Stimulated activated CD8-positive, alpha-beta memory T cell treated with anti-CD3 and anti-CD28 coated beads, Interleukin-2, amount 100 ng/mL, for 1 hour (primary cell): ENCODE measurements at places on chromosomes 16 and 17.

DNA sequence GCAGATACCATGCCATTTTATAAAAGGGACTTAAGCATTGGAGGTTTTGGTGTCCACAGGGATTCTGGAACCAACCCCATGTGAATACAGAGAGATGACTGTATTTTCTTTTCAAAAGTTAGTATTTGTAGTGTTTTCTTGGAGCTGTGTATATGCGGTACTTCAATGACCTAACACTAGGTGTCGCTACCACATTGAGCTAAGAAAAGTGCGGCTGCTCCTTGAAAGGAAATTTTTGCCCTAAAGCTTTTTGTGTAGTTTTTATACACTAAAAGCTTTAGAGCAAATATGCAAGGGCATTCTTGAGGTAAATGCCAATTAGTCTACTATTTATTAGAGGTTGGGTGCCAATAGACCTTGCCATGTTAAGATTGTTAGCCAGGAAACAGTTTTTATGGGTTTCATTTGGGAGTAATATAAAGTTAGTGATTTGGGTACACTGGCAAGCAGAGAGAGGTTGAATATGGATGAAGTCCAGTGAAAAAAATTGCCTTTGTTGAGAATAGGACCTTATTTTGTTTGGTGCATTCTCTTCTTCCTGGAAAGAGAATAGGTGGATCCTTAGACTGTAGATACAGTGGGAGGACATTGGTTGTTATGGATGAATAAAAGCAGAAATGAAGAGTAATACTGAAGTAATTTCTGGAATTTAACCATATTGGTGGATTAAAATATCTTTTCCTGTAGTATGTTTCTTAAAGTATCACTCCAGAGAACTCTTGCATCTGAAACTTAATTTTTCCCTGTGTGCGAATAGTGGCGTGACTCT lies 43.3 kb downstream of the BCAS3 start:
- no peak for DNase-seq

DNA sequence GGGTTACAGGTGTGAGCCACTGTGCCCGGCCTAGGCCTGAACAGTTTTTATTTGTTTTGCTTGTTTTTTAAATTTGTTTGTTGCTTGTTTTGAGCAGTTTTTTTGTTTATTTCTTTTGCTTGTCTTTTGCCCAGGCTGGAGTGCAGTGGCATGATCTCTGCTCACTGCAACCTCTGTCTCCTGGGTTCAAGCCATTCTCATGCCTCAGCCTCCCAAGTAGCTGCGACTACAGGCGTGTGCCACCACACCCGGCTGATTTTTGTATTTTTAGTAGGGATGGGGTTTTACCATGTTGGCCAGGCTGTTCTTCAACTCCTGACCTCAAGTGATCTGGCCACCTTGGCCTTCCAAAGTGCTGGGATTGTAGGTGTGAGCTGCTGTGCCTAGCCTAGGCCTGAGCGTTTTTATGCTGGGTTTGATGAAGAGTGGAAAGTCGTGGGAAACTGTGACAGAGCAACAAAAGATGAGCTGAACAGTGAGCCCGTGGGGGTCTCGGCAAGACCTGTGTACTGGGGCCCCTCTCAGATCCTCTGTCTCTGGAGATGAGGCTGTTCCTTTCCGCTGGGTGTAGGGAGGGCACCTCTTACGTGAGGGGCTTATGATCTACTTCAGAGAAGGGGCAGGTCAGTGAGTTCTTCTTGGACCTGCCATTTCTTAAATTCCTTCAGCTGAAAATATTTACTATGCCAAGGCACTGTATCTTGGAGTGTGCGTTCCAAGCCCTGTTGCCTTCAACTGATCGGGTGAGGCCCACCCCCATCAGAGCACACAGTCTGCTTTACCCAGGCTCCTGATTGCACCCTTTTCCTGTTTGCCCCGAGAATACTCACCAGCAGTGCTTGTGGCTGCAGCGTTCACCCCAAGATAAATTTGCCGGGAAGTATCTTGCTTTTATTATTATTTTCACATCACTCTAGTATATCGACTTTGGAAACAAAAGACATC lies 322.1 kb downstream of the SEC14L1 start:
- no peak for DNase-seq

DNA sequence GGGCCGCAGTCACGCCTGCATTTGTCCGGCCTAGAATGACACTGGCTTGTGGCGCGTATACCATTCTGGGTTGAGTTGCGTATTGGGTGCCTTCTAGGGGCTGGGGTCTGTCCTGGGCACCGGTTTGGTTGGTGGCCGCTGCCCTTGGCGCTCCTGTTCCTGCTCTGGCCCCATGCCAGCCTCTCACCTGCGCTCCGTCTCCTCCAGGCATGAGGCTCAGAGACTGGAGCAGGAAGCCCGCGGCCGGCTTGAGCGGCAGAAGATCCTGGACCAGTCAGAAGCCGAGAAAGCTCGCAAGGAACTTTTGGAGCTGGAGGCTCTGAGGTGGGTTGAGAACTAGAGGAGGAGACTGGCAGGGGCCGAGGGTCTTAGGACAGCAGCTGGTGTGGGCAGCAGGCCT lies 17.4 kb downstream of the CDIPT start:
- DNase-seq = no peak

GRCh38 chr17:82366749-82367148 lies 4.8 kb upstream of the UTS2R start:
- no peak for DNase-seq

DNA sequence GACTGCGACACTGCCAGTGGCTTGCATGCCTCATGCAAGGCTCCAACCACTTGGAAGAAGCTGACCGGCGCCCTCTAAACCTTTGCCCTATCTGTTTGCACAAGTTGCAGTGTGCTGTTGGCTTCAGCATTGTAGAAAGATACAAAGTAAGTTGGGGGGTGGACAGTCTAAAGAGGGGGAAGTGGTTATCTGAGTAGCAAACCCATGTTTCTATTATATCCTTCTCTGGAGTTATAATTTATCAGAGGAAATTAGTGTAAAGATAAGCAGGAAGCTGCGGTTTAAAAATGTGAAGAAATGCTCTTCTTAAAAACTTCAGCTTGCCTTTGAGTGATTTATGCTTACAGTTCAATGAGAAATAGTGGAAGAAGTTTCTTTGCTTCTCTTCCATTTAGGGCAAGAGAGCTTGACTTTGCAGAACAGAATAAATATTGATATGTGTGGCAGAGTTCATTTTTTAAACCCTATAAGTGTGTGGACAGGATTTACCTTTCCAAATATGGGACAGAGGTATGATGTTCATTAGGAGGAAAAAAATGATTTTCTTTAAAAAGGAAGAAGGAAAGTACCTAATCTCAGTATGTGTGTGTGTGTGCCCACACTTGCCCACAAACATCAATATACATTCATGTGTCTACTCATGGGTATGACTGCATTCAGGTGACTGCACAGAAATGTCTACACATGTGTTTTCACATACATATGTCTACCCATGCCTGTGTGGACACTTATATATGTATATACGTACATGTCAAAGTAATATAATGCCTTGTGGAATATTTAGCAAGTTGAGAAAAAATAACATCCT lies 8.1 kb downstream of the AMZ2 start:
- no peak for DNase-seq

- no peak for DNase-seq
These were observed 32.6 kb downstream of the ITGAE start for GRCh38 chr17:3768341-3768740.

- no peak for DNase-seq
These were observed 80.8 kb upstream of the CRHR1 start for GRCh38 chr17:45703348-45703747.

DNA sequence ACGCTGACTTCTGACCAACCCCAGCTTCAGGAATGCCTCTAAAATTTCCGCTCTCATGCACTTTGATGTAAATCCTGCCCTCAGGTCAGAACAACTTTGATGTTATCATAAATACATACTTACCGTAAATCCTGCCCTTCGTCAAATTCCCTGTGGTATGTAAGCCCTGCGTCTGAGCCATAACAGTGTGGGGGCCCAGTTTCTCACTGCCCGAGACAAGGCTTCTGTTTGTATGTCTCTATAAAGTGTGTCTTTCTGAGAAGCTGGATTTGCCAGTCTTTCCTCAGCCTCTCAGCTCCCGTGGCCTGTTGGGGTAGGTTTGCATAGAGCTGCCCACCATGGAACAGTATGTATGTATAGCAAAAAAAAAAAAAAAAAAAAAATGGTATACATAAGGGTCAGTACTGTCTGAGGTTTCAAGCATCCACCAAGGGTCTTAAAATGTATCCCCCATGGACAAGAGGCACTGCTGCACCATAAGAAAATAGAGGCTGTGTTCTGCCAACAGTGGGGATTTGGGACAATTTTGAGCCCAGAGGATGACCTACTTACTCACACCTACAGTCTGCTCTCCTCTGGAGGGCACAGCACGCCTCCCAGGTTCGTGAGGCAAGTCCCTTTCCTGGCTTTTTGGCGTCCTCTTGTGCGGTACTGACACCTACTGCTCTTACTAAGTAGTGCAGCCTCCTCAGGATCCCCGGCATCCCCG lies 17.5 kb downstream of the PRMT7 start:
- peak; percentile 59 for DNase-seq

GRCh38 chr17:59433586-59433985 lies 102.1 kb downstream of the YPEL2 start:
- no peak for DNase-seq

DNA sequence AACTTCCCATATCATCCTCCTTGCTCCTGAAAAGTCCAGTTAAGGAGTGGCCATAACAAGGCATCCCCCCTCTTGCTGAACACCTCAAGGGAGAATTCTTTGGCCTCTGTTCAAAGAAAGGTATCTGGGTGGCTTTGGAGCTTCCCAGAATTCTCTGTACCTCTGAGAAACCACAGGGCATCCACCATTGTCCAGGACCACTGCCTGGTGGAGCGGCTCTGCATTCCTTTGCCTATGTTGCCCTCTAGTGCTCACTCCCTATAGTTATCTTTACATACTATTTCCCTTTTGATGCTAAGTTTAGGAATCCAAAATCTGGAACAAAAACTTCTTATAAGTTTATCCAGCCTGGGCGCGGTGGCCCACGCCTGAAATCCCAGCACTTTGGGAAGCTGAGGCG lies 30.3 kb downstream of the CHD9NB start:
- no peak for DNase-seq

DNA sequence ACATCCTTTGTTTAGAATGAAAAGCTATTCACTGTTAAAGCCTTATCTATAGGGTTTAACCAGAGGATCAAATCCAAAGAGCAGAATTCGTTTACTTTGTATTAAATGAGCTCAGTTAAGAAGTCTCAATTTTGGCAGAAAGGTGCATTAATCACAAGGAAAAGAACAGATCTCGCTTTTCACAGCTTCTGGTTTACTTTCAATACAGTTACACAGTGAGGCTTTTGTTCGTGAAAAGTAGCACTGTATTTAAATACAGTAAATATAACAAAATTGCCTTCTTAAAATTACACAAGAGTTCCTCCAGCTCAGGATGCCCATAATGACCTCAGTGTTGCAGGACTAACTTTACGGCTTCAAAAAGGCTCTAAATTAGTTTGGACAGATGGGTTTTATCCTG lies 669.1 kb upstream of the SALL1 start:
- no peak for DNase-seq

GRCh38 chr17:8875957-8876356 lies 8.5 kb upstream of the PIK3R6 start:
- DNase-seq = no peak

DNA sequence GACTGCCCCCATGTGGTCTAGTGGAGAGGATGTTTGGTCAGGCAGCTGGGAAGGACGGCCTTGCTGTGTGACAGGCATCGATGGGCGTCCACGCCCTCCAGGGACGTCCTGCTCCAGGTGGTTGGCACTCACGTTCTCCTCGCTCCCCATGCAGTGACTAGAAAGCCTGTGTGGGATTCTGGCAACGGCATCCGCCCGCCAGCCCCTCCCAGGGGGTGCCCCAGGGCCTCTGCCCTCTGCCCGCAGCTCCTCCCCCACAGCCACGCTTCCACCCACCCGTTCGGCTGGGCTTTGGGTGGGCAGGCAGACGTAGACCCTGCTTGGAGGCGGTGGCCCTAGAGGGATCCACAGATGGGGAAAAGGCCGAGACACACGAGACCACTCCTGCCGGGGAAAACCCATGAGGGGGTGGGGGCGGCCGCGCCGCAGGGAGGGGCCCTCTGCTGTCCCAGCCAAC lies 4.7 kb upstream of the IL17C start:
- DNase-seq = peak; percentile 30

DNA sequence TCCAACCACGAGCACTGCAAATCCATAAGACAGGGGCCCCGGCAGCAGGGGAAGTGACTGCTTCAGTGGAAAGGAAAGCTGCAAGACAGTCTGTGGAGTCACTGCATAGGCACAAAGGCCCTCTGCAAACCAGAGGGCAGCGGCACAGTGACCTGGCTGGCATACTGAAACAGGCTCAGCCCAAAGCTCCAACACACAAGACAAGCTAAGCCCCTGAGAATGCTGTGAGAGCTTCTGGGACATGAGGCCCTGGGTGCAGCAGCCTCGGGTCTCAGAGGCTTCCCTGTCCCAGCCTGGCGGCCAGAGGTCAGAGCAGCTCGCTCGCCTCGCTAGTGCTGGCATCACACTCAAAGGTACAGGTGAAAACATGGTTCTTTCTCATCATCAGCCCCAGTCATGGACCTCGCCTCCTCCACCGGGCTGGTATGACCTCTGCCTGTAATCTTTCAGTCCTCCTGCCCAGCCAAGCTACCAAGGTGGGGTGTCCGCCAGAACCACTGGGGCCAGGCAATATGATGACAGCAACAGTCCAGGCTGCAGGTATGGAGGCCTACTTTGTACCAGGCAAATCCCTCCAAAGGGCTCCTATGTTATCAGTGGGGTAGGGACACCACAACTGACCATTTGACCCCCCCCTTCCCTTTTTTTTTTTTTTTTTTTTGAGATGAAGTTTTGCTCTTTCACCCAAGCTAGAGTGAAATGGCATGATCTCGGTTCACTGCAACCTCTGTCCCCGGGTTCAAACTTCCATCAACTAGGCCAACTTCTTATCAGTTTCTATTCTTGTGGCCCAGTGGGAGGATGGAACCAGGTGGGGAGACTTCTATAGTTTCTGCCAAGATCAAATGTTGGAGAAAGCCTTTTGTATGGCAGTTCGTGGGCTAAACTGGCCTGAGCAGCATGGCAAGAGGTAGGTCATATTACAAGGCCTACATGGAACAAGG lies 19.2 kb downstream of the ST3GAL2 start:
- DNase-seq = no peak
